GM12878 (cell line): ENCODE measurements at places on chromosomes 3 and 15. TPM values are rescaled to one million over a fixed set of nuclear protein-coding genes. Genes with fewer than 3 reads are reported as not detected.

The SEMA3F gene
- 0.08 and 0.45 TPM in 2 replicates for total RNA-seq

The CPNE9 gene
- total RNA-seq = not detected in 2 replicates

The LYZL4 gene
- total RNA-seq = not detected in 2 replicates

The LRRC31 gene
- not detected in 2 replicates for total RNA-seq

The LTF gene
- 0.31 TPM in 1 of 2 replicates, not detected in the other for total RNA-seq

- no peak overlapping the region for H3K4me3 ChIP-seq
- DNase-seq = no peak
- no peak overlapping the region for H3K27ac ChIP-seq
- no peaks in the 10 kb centered on the region for H3K36me3 ChIP-seq
Measured at GRCh38 chr3:16066545-16066944, 107.9 kb upstream of the GALNT15 start.

DNA sequence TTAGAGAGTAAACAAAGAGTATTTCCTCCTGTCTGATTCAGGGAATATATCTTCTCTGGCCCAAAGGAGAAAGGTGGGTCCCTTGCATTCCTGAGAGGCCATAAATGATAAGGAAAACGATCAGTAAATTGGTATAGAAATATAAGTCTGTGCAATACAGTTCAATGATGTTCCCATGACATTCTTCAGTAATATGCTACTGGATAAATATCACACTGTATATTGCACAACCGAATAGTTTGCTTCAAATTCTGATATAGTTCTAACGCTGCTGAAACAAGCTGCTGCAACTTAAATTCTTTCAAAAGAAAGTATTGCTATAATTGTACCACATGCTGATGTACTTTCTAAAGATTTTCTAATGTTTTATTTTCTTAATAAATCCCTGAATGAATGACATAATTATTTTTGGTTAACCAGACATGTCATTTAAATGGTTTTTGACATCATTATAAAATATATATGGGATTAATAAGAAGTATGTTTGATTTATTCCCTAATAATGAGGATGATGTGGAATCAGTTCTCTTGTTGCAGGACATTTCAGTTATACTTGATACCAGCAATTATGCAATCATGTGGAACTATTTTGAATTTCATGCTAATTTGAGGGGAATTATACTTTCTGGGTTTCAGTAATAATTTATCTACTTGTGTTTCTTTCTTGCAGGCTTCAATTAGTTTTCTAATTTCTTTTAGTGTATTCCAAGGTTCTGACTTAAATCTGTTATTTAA, 44.9 kb downstream of the FGF7 start:
- no peak overlapping the region for H3K27ac ChIP-seq
- H3K4me1 ChIP-seq = peaks cover 7% of the 10 kb centered on the region
- H3K36me3 ChIP-seq = no peaks in the 10 kb centered on the region
- H3K4me3 ChIP-seq = no peak overlapping the region
- no peaks in the 10 kb centered on the region for H3K27me3 ChIP-seq

- H3K4me3 ChIP-seq = no peak overlapping the region
- H3K27ac ChIP-seq = no peak overlapping the region
Measured at GRCh38 chr3:174957551-174958001, 98.4 kb downstream of the NAALADL2 start.

DNA sequence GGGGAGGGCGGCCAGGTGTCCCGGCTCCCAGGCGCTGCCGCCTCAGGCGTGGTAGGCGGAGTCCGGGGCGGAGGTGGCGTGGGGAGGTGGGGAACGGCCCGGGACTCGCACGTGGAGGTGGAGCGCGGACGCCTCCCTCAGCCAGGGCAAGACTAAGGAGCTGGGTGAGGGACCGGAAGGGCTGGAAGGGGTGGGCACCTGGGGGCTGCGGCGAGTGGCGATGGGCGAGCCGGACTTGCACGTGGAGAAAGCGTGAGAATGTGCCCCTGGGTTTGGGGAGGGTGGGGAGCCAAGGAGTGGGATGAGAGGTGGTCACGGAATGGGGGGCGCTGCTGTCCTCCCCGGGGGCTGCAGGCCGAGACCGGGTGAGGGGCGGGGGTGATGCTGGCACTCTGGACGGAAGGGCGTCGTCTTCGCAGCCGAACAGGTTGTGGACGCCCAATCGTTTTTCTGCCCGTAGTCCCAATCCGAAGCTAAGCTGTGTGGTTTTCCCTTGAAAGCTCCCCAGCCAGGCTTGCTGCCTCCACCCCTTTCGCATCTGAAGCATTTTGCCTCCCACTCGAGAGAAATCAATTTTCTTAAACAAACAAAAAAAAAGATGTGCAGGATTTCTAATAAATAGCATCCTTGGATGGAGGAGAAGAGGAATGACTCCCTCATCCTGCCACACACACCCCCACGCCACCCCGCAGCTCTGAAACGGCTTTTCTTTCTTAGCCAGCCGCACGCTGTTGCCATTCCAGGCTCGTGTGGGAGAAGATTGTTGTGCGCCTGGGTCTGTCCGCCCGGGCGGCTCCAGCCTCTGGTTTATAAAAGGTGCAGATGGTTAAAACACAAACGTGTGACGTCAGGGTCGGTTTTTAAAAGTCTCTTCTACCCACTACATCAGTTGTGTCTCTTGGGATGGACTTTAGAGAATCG, 62.5 kb upstream of the ANKRD28 start:
- peak overlapping the region; percentile 80 for H3K4me3 ChIP-seq
- no peaks in the 10 kb centered on the region for H3K36me3 ChIP-seq
- peak overlapping the region; percentile 48 for H3K27ac ChIP-seq

- H3K4me1 ChIP-seq = peaks cover 10% of the 10 kb centered on the region; the same call in 1 of the 2 replicates
- H3K27ac ChIP-seq = no peak overlapping the region
- DNase-seq = no peak
Measured at GRCh38 chr15:63759752-63760151, 74.0 kb downstream of the HERC1 start.

DNA sequence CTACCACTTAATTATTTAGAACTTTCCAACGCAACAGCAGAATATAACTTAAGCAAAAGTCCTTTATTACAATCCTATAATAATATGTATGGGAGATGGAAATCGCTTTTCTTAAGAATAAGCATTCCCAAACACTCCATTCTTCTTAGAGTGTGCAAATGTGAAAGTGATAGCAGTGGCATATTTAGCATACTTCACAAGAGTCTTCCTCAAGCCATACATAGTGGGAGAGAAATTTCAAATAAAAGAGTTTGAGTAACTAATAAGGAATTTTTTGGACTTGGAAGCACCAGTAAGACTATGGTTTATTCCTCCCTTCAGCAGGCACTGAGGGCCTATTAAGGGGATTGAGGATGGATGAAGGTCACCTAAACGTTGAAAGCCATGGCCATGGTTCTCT, 22.1 kb upstream of the BNC1 start:
- H3K27ac ChIP-seq = no peak overlapping the region
- H3K27me3 ChIP-seq = no peaks in the 10 kb centered on the region
- no peak for DNase-seq

DNA sequence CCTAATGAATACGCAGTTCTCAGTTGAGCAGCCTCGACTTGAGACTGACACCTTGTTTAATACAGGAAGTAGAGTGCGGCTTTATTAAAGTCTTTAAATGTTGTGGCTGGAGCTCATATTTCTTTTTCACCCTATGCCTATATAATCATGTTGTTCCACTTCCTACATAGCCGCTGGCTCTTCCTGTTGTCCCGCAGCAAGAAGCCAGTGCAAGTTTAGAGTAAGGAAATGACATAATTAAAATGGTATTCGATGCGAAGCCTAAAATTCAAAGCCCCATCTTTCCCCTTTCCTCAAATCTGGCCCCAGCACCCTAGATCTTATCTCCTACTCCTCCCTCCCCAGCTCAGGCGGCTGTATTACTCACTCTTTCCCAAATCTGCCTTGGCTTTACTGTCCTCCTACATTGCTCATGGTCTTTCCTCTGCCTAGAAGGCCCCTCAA, 7.5 kb upstream of the PHLDB2 start:
- no peak overlapping the region for H3K27ac ChIP-seq
- no peaks in the 10 kb centered on the region for H3K36me3 ChIP-seq

DNA sequence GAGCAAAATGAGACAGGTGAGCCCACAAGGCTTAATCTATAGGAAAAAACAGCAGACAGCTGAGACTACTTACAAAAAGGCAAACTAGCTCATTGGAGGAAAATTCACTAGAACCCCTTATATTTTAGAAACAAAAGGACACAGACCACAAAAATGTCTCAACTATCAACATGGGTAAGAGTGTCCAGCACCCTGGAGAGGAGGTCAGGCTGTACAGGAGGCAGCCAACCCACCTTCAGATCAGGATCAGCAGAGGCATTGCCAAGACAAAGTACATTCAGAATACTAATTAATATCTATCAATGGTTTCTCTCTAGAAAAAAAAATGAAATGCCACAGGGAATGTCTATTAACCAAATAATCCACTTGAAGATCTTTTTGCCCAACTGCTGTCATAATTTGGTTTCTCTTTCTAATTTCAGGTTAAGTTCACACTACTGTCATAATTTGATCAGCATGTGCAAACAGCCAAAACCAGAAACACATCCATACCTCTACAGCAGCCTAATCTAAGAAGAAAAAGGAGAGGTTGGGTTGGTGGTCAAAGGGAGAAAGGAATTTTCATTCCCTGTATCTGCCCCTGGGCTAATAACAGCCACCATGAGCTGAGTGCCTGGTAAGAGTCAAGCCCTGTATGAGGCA, 26.0 kb upstream of the THBS1 start:
- no peaks in the 10 kb centered on the region for H3K36me3 ChIP-seq
- no peak overlapping the region for H3K4me3 ChIP-seq
- H3K4me1 ChIP-seq = peaks cover 20% of the 10 kb centered on the region
- no peak for DNase-seq
- no peak overlapping the region for H3K27ac ChIP-seq

- no peaks in the 10 kb centered on the region for H3K36me3 ChIP-seq
- no peaks in the 10 kb centered on the region for H3K27me3 ChIP-seq
- peaks cover 11% of the 10 kb centered on the region for H3K4me1 ChIP-seq
- H3K4me3 ChIP-seq = no peak overlapping the region
- no peak overlapping the region for H3K27ac ChIP-seq
Measured at GRCh38 chr3:112093180-112093522, 7.0 kb downstream of the C3orf52 start.

DNA sequence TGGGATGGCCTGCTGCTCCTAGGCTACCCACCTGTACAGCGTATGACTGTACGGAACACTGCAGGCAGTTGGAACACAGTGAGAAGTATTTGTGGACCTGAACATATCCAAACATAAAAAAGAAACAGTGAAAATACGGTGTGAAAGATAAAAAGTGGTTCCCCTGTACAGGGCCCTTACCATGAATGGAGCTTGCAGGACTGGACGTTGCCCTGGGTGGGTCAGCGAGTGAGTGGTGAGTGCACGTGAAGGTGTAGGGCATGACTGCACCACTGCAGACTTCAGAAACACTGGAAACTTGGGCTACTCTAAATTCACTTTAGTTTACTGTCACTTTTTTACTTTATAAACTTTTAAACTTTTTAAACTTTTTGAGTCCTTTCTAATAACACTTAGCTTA, 71.2 kb upstream of the SLC6A6 start:
- no peak overlapping the region for H3K27ac ChIP-seq
- H3K27me3 ChIP-seq = no peaks in the 10 kb centered on the region
- no peaks in the 10 kb centered on the region for H3K36me3 ChIP-seq
- DNase-seq = no peak
- no peak overlapping the region for H3K4me3 ChIP-seq

DNA sequence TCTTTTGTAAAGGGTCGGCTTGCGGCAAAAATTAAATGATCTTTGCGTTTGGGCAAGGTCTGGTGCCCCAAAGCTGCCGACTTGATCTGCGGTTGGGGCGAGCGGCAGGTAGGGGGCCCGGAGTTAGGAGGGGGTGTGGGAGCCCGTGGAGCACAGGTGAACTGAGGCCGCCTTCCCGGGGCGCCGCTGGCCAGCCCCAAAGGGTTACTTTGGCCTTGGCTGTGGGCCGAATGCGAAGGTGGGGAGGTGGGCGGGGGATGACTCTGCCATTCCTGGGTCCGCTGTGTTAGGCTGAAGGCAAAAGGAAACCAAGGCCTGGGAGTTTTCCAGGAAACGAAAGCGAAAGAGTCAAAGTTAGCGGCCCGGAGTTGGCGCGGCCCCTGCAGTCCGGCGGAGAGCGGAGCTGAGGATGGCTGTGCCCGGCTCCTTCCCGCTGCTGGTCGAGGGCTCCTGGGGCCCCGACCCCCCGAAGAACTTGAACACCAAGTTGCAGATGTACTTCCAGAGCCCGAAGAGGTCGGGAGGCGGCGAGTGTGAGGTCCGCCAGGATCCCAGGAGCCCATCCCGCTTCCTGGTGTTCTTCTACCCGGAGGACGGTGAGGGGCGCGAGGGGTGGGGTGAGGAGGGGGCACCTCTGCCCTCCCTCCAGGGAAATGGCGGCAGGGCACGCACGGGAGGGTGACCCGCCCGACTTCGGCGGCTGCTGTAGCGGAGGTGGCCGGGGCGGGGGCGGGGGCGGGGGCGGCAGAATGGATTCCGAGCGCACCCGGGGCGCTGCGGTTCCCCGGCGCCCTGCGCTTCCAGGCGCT, at the start of gene PARP14:
PARP14 (plus strand) TSS at position 365 of the 809 bp plus-strand sequence; CDS start at position 410, 45 bp downstream.
- H3K4me1 ChIP-seq = peaks cover 16% of the 10 kb centered on the region
- H3K36me3 ChIP-seq = peaks cover 4% of the 10 kb centered on the region; the same call in 1 of the 2 replicates
- peak within 1 kb of the TSS; percentile 97 for H3K27ac ChIP-seq

DNA sequence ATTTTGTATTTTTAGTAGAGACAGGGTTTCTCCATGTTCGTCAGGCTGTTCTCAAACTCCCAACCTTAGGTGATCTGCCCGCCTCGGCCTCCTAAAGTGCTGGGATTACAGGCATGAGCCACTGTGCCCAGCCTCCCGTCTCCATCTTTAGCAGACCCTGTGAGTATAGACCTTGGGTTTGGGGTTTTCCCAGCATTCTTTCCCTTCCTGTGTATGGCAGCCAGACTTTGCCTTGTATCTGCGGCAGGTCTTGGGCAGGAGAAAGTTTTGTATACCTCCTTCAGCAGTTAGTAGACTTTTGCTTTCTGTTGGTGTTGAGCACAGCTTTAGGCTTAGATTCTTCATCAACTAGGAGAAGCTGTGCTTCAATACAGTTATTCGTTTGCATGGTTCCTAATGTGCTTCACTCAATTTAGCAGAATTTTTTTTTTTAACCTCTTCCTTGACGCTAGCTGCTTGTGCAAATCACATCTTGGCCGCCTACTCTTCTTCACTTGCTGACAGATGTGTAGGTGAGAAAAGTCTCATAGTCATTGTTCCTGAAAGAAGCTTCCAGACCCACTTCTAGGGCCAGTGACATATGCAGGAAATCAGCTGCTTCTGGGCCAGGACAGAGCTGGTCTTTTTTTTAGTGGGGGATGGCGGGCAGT, 38.4 kb downstream of the MAP2K1 start:
- H3K27me3 ChIP-seq = no peaks in the 10 kb centered on the region
- peak overlapping the region; percentile 3; the same call in 1 of the 2 replicates for H3K4me3 ChIP-seq
- peaks cover 2% of the 10 kb centered on the region; the same call in 1 of the 2 replicates for H3K36me3 ChIP-seq
- DNase-seq = no peak

- H3K27me3 ChIP-seq = peaks cover 5% of the 10 kb centered on the region; the same call in 1 of the 2 replicates
- H3K4me3 ChIP-seq = no peak overlapping the region
- peaks cover 4% of the 10 kb centered on the region; the same call in 1 of the 2 replicates for H3K4me1 ChIP-seq
- no peaks in the 10 kb centered on the region for H3K36me3 ChIP-seq
- DNase-seq = no peak
Measured at GRCh38 chr15:69887009-69887408, 210.7 kb downstream of the TLE3 start.

GRCh38 chr3:96915445-96915844, 101.1 kb downstream of the EPHA6 start:
- no peaks in the 10 kb centered on the region for H3K4me1 ChIP-seq
- no peak overlapping the region for H3K4me3 ChIP-seq
- H3K27ac ChIP-seq = no peak overlapping the region
- no peaks in the 10 kb centered on the region for H3K36me3 ChIP-seq
- H3K27me3 ChIP-seq = no peaks in the 10 kb centered on the region
